ENCODE measurements at places on chromosomes 16 and 17.

GRCh38 chr17:12579288-12579687 is 86.4 kb upstream of the MYOCD start:
- no peak for DNase-seq

- no peak for DNase-seq
Observed at GRCh38 chr16:66740010-66740409, 11.4 kb downstream of the DYNC1LI2 start.

DNA sequence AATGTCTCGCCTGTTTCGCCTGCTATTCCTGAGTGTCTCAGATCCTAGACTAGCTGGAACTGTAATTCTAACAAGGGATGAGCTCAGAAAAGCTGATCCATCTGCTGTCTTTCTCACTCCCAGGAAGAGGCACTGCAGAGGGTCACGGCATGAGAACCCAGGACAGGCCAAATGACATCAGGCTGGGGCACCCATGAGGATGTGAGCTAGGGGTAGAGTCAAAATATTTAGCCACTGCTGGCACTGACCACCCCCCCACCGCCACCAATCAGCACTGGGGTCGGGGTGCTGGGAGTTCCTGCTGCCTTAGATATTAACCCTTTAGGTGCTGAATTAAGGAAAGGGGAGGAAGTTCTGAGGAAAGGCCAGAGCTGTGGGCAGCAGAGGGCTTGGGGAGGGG is 112.4 kb downstream of the IRX3 start:
- DNase-seq = no peak

DNA sequence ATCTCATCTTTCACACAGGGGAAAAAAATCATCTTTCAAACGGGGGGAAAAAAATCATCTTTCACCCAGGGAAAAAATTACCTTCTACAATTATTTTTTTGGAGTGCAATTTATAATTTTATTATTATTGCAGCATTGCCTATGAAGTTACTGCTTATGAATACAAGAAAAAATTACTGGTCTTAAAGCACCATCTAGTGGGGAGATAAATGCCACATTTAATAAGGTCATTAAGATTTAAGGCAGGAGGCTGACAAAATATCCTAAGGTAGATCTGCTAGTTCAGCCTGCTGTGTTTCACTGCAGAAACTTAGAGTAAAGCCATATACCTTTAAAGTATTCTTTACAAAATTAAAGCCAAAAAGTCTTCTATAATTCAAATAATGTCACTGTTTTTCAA is 13.7 kb downstream of the SHCBP1 start:
- DNase-seq = no peak

DNA sequence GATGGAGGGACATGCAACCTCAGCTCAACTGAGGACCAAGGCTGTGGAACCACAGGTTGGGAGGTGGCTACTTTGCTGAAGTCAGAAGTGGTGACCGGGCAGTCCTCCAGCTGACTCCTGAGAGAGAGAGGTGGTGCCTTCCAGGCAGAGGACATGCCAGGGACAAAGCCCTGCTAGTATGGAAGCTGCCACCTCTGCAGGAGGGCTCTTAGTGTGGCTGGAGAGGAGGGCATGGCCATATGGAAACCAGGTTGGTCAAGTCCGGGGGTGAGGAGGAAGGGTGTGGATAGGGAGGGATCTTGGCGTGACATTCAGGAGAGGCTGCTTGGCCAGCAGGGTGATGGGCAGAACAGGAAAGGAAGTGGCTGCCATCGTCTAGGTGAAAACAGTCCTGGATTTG is 5.7 kb downstream of the C16orf86 start:
- no peak for DNase-seq

Measured in CD4-positive, alpha-beta T cell treated with Interleukin-1 beta for 1 hour (primary cell).